Activated T-cell treated with anti-CD3 and anti-CD28 coated beads, Interleukin-2, amount 50 U/mL, for 48 hours (primary cell): ENCODE measurements at places on chromosomes 11 and 22.

- no peak for DNase-seq
Observed at GRCh38 chr22:26168330-26168851, 871 bp upstream of the SEZ6L start.

- DNase-seq: no peak
Observed at GRCh38 chr22:17264321-17265052, 45.3 kb upstream of the ADA2 start.

GRCh38 chr11:64744544-64745188 is 724 bp upstream of the RASGRP2 start:
- no peak for DNase-seq

- no peak for DNase-seq
Observed at GRCh38 chr22:20076627-20077172, 3.3 kb upstream of the DGCR8 start.

- no peak for DNase-seq
Observed at GRCh38 chr11:57416436-57416835, 10.5 kb downstream of the SLC43A3 start.

DNA sequence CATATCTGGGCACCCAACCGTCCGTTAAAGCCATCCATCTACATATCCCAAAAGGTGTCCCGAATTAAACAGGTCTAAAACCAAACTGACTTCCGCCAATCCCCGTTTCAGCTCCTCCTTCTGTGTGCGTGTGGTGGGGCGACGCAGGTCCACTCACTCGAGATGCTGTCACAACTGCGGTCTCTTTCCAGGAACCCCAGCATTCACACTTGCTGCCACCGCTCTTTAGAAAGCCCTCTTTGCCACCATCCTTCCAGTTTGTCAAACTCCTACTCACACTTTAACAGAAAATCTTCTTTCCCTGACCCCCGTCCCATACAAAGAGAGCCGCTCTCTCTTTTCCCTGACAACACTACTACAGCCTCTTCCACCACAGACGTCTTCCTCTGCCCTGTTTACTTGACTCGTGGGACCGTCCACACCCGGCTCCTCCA is 467 bp downstream of the ESS2 start:
- peak; percentile 55 for DNase-seq

DNA sequence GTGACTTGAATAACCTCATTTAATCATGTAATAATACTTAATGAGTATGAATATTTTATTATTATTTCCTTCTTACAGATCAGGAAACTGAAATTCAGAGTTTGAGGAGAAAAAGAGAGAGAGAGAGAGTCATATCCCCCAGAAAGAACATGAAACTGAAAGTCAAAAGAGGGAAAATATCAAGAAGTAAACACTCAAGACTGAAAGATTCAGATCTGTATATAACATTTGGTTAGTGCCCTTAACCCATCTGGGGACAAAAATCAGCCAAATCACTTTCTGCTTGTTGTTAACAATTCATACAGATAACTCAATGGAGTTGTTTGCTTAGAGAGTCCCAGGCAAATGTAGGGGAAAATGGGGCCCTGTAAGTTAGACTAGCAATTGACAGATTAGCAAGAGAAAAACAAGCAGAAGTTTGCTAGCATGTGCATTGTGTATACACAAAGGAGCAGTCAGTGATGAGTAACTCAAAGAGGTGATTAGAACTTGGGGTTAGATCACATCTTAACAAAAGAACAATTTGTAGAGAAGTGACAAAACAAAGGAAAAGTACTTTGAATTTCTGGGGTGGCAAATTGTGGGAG is 25.9 kb upstream of the MMP13 start:
- DNase-seq: no peak

GRCh38 chr22:35150183-35151107 is 84.5 kb downstream of the ISX start:
- DNase-seq: peak; percentile 83

DNA sequence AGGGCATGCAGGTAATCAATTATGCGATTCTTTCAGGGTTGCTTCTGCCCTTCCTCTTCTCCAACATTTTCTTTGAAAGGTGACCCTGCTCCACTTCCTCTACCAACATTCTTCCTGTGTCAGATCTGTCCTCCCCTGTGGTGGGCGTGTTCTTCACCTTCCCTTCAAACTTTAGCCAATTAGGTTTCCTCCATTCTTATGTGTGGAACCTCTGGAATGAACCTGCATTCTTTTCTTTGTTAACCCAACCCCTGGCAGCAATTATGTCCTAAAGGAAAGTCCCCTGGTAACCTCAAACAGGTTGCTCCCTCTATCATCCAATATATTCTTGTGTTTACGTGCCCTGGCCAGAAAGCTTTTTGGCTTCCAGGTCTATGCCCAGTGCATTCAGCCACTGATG is 22.4 kb downstream of the KIRREL3 start:
- no peak for DNase-seq
